ENCODE measurements at places on chromosomes 11 and 22.

- DNase-seq: no peak
Measured at GRCh38 chr11:122778148-122778547, 60.2 kb upstream of the CRTAM start.

GRCh38 chr22:36110306-36110881 is 50.2 kb downstream of the APOL3 start:
- DNase-seq: no peak

DNA sequence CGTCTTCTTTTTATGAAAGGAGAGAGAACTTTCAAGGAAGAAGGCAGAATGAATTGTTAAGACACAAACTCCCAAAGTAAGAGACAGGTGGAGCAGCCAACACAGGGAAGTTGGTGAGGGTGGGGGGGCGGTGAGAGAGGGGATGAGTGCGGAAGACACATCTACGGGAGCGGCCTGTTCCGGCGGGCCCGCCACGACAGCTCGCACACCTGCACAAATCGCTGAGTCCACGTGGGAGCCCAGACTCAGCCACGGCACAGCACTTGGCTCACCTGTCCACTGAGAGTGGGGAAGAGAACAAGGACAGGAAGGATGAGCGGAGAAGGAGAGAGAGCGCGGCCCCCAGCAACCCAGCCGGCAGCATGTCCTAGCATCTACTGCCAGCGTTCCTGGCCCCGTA is 331.1 kb downstream of the CADM1 start:
- no peak for DNase-seq

DNA sequence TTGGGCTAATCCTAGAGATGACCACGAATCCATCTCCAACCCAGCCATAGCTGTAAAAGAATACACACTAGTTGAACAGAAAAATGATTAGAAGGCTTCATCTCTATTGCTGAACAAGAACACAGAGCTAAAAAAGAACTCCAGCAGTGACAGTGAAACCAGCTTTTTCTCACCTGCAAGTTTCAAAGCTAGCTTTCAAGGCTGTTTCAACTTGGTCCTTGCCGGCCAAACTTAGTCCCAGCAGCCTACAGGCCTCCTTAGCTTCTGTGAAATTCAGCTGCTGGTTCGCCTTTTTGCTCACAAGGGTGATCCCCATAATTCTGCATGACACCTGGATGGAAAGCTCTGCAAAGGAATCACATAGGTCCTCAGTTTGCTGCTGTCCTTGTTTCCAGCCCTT is 4.4 kb downstream of the LYVE1 start:
- no peak for DNase-seq

DNA sequence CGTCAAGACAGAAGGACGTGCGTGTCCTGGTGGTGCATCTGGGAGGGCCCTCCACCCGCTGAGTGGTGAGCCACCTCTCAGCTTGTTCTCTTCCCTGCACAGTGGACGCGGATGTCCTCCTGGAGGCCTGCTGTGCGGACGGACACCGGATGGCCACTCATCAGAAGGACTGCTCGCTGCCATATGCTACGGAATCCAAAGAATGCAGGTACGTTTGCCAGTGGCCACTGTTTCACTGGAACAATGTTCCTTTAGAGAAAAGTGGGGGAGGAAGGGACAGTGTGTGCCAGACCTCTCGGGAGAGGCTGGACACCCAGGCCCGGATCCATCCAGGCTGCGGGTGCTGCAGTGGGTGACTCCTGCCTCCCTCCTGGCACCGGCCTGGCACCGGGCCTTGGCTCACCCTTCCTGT is 15.9 kb downstream of the FBLN1 start:
- no peak for DNase-seq

DNA sequence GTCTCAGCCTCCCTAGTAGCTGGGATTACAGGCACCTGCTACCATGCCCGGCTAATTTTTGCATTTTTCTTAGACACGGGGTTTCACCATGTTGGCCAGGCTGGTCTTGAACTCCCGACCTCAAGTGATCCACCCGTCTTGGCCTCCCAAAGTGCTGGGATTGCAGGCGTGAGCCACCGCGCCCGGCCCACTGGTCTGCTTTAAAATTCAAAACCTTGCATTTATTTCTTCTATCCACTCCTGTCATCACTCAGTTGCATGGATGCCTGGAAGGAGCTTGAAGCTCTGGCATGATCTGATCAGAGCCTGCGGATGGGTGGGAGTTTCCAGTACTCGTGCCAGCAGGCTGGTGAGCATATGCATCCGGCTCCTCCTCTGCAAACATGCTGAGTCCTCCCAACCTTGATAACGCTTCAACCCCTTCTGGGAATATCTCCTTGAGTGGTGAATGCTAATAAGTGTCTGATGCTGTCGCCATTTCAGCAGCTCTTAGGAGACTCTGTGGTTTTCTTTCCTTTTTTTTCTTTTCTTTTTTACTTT is 39.6 kb downstream of the UBASH3B start:
- DNase-seq: no peak

DNA sequence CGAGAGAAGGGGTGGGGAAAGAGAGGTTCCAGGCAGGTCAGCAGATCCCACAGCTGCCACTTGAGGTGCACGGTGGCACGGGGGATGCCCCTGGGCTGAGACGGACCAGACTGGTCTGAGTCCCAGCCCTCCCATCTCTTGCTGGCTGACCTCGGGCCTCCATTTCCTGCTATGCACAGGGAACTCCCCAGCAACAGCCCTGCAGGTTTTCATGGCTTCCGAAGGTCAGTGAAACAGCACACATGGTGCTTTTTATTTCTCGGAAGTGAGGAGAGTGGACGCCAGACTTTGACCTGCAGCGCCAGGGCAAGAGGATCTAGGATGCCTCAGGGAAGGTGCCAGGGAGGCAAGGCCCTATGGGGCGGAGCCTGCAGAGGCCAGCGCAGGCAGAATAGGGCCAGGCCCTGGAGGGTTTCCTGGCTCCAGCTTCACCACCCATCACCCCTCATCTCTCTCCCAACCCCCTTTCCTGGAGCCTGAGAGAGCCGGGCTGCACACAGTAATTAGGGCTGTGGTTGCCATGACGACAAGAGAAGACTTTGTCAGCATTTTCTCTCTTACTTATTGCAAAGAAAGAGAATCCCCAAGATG is 29.5 kb downstream of the SLC22A12 start:
- DNase-seq: no peak

GRCh38 chr11:75508051-75508561 is 17.6 kb downstream of the GDPD5 start:
- DNase-seq: no peak

DNA sequence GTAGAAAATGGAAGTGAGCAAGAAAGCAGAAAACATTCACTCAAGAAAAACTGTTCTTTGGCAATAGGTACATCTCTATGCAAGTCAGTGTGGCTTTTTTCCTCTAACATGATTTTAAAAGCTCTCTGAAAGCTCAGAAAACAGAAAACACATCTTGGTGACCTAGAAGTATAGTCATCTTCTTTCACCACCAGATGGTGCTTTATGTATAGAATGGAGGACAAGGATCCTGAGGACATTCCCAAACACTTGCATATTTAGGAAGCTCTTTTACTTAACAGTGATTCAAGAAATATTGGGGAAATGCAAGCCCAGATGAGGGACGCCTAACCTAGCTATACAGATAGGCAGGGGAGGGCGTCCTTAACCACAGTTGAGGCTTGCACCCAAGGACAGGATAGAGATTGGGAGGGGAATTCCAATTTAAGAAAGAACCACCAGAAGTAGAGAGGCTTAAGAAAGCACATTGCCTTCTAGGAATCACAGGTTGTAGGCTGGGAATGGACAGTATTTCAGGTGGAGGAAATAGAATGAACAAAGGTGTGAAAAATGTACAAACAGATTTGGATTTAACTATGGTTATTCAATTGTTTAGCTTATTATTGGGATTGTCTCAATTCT is 13.8 kb upstream of the CCDC81 start:
- peak; percentile 50 for DNase-seq

DNA sequence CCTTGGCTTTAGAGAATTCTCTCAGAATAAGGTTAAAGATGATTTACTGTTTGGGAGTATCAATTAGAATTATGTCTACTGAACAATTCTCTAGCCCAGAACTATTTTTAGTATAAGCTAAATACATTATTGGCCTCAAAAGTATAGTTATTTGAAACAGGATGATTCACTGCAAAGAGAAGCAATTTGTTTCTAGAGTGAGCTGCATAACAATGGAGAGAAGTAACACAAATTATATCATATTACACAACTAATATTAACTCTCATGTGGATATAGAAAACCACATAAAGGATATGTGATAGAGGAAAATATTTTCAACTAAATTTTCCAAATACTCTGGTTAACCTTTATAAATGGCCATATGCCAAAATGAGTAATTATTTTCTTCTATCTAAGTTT is 24.9 kb downstream of the PGM2L1 start:
- no peak for DNase-seq

DNA sequence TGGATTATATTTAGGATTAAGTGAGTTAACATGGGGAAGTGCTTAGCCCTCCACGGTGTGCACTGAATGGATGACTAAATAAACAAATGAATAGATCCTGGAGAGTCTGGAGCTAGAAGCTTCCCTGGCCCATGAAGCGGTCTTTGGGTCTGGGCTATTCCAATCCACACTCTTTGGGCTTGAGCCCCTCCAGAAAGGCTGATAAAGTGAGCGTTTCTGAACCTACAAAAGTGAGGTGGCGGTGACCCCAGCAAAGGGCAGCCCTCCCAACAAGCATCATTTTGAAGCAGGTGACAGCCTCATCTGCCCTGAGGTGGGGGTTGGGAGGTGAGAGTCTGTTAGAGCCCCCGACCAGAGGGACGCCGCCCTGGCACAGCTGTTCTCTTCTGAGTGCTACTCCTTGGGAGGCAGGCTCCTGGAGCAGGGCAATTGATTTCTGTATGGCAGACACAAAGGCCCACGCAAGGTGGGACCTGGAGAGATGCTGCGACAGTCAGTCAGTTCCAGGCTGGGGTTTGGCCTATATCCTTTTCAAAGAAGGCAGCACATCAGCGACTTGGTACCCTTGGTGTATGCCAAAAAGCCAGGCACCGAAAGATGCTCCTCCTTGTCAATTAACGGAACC is 157.8 kb downstream of the CACNA1I start:
- no peak for DNase-seq

GRCh38 chr22:20642668-20643179 is 131.2 kb upstream of the SERPIND1 start:
- no peak for DNase-seq

GRCh38 chr11:110207123-110207522 is 89.3 kb downstream of the RDX start:
- no peak for DNase-seq

DNA sequence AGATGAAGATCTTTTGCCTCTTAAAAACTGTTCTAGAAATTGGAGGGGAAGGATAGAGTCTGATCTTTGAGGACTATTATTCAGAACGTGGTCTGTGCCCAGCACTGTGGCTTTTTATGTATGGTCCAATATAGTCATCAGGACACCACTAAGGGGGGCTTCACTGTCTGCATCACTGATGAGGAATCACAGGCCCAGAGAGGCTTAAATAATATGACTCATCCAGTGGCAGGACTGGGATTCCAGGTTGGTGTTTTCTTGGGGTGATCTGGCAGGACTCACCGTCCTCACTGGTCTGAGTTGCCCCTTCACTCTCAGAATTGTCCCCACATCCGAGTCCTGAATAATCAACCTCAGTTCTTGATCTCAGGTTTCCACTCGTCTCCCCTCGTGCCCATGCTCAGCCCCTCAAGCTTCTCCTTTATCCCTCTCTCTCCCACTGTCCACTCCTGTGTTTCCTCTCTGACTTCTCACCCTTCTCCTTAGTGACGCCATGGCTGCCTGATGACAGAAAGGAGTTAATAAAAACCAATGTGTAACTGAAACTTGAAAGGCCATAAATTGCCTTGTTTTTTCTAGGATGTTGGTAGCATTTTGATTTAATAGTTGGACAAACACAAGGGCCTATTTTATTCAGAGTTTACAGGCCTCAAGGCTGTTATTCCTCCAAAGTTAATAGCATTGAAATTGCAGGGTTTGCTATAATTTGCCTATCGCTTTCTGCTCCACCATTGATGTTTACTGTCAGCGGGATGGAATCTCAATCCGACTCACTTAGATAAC is 95.7 kb upstream of the NNMT start:
- DNase-seq: peak; percentile 28

- peak; percentile 31 for DNase-seq
Measured at GRCh38 chr11:70775386-70776075, 377.2 kb downstream of the CTTN start.

- DNase-seq: no peak
Measured at GRCh38 chr11:69086152-69087132, 37.7 kb downstream of the TPCN2 start.

DNA sequence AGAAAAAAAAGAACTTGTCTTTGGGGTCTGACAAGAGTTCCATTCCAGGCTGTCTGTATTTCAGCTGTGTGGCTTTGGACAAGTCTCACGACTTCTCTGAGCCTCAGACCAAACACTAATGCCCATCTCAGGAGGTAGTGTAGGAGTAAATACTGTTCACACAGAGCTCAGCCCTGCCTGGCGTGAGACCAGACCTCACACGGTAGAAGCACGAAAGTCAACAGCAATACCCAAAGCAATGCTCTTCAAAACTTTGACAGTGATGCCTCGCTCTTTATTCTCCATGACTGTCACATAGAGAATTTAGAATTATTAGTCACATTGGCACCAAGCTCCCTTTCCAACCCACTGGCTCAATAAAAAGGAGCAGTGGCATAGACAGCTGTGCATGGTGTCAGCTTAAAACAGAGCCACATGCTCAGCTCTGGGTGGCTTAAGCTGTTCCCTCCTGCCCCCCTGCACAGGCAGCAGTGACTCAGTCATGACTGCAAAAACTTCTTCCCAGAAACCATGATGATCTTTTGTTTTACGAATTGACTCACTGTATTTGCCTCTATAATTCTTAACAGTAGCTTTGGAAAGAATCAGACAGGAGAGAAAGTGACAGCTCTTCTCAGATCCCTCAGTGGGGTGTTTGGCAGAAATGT is 74.0 kb upstream of the PHF21B start:
- peak; percentile 66 for DNase-seq

- DNase-seq: no peak
Measured at GRCh38 chr11:98944461-98944860, 76.3 kb upstream of the CNTN5 start.
